ENCODE measurements at places on chromosomes 4 and X.

DNA sequence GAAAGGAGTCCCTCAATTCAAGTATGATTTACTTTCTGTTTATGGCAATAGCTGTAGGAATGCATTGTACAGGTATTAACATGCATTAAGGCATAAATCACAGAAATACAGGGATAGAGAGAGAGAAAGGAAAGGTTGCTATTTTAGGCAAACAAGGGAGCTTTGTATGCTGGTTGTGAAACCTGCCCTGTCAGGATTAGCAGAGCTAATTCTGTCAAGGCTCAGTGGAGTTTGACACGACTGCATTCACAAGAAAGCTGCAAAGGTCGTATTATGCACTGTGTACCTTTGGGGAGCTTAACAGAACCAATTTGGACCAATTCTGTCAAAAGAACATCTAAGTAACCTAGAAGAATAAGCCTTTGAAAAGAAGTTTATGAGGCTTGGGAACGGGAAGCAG lies 239.3 kb downstream of the GRIA2 start:
- no peak for DNase-seq

DNA sequence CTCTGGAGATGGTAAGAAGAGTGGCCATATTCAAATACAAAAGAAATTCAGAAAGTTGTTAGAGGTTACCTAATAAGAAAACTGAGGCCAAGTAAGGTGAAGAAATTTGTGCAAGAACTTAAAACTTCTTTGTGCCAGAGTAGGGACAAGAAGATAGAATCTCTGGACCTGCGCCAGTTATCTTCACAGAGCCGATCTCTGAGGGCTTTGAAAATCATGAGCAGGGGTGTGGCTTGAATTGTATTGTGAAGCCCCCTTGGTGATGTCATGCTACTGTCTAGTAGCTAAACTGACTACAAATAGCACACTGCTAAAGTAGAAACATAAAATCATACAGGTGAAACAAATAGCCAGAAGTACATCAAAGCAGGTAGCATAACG lies 184.6 kb downstream of the UGT8 start:
- DNase-seq = no peak

DNA sequence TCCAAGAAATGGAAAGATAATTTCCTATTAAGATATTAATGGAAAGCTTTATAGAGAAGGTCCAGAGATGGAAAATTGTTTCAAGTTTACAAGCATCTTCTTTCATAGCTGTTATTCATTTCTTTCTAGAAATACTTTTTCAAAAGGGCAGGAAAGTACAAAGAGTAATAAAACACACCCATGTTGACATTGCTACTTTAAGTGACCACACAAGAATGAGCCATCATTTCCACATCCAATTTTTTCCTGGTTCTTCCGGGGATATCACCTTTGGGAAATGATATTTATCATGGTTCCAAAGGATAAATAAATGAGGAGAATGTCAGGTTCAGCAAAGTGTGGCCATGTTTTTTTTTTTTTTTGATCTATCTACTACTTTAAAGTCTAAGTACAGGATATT lies 4.5 kb downstream of the GLRA2 start:
- DNase-seq = no peak

GRCh38 chrX:68703846-68704245 lies 56.4 kb downstream of the STARD8 start:
- no peak for DNase-seq

DNA sequence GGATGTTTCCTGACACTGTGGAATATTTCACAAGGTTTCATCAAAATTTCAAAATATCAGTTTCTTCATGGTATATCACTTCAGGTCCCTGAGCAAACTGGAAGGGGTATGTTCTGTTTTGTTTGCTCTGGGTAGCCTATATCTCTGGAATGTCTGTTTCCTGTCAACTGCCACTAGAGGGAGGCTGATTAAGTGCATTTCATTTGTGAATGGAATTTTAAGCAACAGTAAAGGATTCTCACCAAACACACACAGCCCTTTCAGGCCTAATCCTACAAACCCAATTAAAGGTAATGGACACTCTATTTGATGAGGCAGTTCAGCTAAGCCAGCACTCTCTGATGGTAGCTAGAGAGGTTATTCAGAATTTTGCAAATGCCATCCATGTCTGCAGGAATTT lies 307.1 kb downstream of the TEX13A start:
- DNase-seq = no peak

DNA sequence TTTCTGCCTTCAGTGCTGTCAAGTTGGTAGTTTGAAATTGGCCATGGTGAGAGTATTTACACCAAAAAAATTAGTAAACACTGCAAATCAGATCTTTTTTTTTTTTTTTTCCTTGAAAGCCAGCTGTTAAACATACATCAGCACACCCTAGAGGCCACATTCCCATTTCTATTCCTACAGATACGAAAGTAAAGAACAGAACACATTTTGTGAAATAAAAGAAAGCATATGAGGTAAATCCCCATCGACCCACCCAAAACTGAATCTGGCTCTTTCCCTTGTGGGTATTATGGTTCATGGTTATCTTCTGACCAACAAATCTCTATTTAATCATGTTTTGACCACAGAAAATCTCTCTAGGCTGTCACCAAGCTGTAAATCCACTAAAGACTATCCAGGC lies 41.8 kb upstream of the AP1AR start:
- no peak for DNase-seq

DNA sequence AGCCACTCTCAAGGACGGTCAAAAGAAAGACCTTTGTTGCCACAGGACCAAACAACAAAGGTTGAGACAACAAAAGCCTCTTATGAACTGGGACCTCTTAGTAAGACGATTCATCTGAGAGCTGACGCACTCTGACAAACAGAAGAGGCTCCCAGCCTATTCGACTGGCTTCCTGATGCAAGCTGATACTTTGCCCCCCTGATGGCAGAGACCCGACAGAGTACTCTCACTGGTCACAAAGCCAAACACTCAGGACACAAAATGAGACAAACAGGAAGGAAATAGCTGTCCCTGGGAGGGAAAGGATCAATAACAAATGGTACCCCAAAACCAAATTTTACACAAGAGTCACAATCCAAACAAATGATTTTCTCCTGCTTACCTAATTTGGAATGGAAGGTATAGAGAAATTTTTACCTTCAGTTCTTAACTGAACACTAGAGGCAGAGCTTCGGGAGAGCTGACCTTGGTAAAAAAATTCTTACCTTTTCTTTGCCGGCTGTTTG lies 75.2 kb upstream of the PLAC8 start:
- DNase-seq = no peak

- no peak for DNase-seq
Observed at GRCh38 chrX:7996414-7996813, 69.2 kb upstream of the PNPLA4 start.

DNA sequence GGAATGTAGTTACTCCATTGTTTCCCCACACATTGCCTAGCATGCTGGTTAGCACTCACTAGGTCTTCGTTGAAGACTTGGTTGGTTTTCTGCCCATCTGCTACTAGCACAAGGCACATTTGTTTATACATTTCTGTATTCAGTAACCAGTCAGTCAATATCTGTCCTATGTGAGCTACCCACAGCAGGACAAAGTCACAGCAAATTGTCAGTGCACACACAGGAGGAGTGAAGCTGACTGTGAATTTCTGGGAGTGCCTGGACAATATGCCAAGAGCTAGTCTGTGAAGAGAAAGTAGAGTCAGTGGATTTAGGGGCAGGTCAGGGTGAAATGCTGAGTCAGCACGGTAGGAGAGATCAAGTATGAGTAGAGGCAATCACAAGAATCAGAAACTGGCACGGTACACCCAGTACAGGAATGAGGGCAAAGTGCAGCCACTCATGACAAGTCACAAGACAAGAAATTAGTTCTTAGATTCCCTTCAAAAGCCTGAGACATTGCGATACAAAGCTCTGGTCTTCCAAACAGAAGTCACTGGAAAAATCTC lies 1049.8 kb upstream of the POU3F4 start:
- no peak for DNase-seq

DNA sequence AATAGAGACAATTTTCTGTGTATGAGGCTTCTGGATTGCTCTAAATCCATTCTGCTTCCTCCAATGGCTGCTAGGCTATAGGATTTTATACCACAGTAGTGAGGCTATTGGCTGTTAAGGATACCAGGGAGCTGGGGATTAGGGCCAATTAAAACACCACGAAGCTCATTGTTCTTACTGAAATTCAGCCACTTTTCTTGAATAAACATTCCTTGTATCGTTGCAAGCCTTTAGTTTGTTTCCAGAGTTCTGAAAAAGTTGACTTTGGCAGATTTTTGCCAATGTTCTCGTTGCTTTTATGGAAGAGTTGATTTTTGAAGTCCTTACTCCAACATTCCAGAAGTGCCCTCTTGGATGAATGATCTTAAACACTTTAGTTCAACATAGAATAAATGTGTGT lies 238.4 kb upstream of the TEX13A start:
- DNase-seq = no peak

DNA sequence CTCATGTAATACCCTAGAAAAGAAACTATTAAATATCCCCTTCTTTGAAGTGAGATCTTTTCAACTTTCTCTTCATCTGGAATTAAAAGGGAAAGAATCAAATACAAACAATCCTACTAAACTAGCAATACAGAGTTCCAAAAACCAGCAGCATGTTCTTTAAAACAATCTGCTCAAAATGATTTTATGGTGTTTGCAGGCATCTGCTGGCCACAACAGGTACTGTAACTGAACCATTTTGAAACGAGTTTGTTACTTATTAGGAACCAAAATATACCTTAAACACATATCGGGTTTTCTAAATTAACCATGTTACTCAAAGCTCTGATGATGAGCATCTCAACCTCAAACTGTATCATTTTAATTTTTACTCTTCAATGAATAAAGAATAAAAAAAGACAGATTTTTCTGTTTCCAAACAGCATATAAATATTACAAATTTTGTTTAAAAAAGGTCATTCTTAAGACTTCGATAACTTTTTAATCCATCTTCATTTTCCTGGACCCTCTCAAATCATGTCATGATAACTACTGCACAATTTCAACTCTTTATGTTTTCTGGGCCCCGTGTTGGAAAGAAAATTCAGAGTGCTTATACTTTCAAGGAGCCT lies 56.5 kb downstream of the ARAP2 start:
- DNase-seq = no peak

DNA sequence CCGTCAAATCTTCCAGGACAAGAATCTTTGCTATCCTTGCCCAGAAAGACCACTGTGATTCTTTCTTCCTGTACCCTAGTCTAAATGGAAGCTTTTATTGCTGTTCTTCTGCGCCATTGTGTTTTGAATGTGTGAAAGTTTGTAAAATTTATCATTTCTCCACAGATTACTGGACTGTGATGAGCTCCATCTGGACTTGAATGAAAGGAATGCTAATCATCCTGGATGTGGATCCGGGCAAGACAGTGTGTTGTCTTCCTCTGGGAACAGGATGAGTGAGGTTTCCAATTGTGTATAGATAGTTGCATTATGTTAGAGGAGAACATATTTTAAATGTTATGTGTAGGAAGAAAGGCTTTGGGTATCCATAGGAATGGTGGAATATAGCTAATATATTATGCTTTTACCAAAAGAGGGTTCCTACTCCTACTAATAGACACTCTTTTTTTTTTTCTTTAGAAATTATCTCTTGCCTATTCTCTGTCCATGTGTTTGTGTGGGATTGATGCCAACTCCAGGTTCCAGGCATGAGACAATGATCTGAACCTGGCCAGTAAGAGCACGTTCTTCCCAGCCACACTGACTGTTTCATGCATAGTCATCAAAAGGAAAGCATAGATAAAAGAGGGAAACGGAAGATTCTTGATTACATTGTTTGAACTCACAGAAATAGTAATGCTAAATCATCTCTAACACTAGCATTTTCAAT lies 803.6 kb upstream of the ADGRL3 start:
- DNase-seq = no peak

DNA sequence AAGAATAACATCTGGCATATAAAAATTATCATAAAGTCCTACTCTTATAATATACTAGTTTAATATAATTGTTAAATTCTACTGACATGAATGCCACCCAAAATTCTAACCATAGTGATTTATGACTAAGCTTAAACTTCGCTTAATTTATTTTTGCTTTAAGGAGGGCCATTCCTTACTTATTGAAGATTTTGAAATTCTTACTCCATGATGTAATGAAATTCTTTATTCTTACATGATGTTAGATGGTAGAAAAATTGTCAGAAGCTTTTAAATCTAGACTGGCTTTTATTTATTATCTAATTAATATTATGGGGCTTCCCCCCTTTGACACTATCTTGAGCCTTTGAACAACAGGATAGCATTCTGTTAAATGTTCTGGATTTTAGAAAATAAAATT lies 19.5 kb upstream of the SUPT20HL2 start:
- DNase-seq = no peak

DNA sequence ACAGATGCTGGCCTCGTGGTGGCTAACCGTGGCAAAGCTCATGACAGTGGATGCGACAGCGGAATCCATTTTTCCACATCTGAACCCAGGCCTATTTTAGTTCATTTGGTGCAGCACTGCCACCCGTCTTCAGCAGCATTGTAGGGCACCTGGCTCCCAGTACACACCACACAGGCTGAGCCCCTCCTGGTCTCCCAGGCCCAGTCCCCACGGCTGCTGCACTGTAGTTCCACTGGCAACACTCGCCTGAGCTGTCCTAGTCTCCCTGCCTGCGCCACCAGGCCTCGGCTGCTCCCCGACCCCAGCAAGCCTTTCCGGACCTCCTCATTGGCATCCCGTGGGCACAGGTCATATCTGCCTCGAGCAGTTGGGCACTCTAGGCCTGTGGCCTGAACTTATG lies 76.2 kb downstream of the MTMR1 start:
- DNase-seq = no peak

DNA sequence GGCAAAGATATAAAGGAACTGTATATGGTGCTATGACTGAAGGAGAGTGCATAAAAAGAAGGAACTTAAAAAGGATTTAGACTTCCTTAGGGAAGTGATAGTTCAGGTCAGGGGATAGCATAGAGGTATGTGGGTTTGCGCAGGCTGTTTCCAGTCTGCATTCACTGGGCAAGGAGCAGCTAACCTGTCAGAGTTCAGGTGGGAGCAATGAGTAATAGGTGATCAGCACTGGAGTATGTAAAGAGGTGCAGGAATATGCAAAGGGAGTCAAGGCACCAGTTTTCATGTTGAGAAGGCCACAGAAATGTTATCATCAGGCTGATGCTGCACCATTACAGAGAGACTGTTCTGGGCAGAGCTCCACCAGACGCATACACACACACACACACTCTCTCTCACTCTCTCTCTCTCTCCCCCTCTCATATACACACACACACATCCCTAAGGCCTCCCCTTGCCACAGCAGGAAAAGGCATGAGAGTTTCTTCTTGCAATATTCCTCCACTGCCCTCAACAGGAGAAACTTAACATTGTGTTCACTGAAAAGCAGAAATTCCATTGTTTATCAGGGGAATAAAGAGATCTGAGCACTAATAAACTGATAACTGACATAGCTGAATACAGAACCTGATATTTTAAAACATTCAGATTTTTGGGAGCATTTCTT lies 256.4 kb upstream of the GRID2 start:
- DNase-seq = no peak

- DNase-seq = no peak
Observed at GRCh38 chrX:109553862-109554261, 17.2 kb downstream of the NXT2 start.

- no peak for DNase-seq
Observed at GRCh38 chr4:11589676-11590075, 161.0 kb upstream of the HS3ST1 start.
